Smooth muscle cell of the pulmonary artery (primary cell): ENCODE measurements at places on chromosomes 1 and 21. TPM values are rescaled to one million over a fixed set of nuclear protein-coding genes. Genes with fewer than 3 reads are reported as not detected.

The MMEL1 gene
- total RNA-seq, result 0.39 TPM in 1 of 2 replicates, not detected in the other

The AJAP1 gene
- 0.65 TPM in 1 of 2 replicates, not detected in the other for total RNA-seq

The RGS13 gene
- not detected in 2 replicates for total RNA-seq

The TEDDM1 gene
- total RNA-seq, result not detected in 2 replicates

The C1orf87 gene
- total RNA-seq, result not detected in 2 replicates

The BTBD8 gene
- total RNA-seq, result 2.1 and 6.9 TPM in 2 replicates

The KRTCAP2 gene
- 137 and 153 TPM in 2 replicates for total RNA-seq
